Endothelial cell (in vitro differentiated cells): ENCODE measurements at places on chromosomes 3 and 15. TPM values are rescaled to one million over a fixed set of nuclear protein-coding genes. Genes with fewer than 3 reads are reported as not detected.

Gene LMAN1L
- total RNA-seq, result not detected

Gene IDH3A
- 19.9 TPM for total RNA-seq

Gene ZNF106
- 56.3 TPM for total RNA-seq

Gene INKA1
- total RNA-seq, result 57.6 TPM

Gene ADGRG7
- not detected for total RNA-seq

Gene SLC7A14
- total RNA-seq, result 2.5 TPM

Gene RPLP1
- 1,903 TPM for total RNA-seq

Gene CMTM8
- 16.2 TPM for total RNA-seq

Gene TGM4
- not detected for total RNA-seq

Gene GP9
- 1.5 TPM for total RNA-seq

GRCh38 chr3:136106101-136106500 is 90.0 kb downstream of the MSL2 start:
- H3K27me3 ChIP-seq, result peaks cover 2% of the 10 kb centered on the region
- H3K4me3 ChIP-seq, result peak overlapping the region; percentile 27
- H3K36me3 ChIP-seq, result peaks cover 5% of the 10 kb centered on the region
- no peak for DNase-seq

DNA sequence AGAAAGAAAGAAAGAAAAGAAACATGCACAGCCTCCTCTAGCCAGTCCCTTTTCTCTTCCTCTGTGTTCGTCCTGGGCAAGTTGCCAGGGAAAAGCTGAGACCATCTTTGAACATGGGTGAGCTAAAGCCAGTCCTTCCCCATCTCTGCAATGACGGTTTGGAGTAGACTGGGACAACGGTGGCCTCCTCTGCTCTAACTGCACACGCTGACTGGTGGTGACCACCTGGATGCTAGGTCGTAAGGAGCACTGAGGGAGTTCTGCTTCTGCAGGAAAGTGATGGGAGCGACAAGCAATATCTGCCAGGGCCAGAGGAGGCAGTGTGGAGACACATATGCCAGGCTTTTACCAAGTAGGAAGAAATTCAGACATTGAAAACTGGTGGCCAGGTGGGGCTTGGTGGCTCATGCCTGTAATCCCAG is 111.7 kb downstream of the NUP210 start:
- H3K4me1 ChIP-seq, result peaks cover 6% of the 10 kb centered on the region
- H3K27me3 ChIP-seq, result peaks cover 5% of the 10 kb centered on the region
- H3K27ac ChIP-seq, result peak overlapping the region; percentile 17
- H3K36me3 ChIP-seq, result no peaks in the 10 kb centered on the region
- H3K4me3 ChIP-seq, result peak overlapping the region; percentile 24

DNA sequence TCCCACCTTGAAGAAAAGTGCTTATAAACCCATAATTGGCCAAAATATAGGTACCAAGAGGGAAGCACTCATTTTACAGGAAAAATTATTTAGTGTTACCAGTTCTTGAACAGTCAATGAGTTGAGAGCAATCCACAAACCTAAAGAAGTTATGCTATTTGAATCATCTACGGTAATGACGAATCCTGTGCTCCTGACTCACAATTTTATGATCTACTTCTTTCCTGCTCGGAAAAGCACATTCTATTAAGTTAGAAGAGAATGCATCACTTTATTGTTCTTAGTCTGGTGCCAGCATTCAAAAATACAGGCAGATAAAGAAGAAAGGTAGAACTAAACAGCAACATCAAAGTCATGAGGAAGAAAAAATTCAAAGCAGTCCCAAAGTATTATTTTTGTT is 33.2 kb downstream of the CHRM5 start:
- H3K27ac ChIP-seq, result no peak overlapping the region
- no peak for DNase-seq
- H3K4me3 ChIP-seq, result no peak overlapping the region
- H3K4me1 ChIP-seq, result no peaks in the 10 kb centered on the region
- H3K36me3 ChIP-seq, result no peaks in the 10 kb centered on the region
- H3K27me3 ChIP-seq, result no peaks in the 10 kb centered on the region

- H3K27ac ChIP-seq, result no peak overlapping the region
- no peak for DNase-seq
- no peak overlapping the region for H3K4me3 ChIP-seq
- H3K4me1 ChIP-seq, result peaks cover 3% of the 10 kb centered on the region
These were observed 22.5 kb downstream of the GASK1A start for GRCh38 chr3:43001556-43002121.

DNA sequence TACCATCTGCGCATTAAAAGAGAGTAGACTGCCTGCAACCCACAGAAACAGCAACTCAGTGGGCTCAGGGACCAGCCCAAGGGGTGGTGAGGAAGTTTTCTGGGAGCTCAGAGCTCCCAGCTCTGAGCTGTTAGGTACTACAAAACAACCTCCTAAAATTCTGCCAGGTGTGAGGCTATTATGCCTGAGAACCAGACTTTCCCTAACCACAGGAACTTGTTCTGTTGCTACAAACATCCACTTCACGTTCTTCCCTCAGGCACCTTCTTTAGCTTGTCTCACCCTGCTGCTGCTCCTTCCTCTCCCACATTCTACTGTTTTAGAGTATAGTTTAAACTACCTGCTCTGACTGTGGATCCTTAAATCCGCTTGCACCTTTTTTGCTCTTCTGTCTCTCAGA is 399.4 kb downstream of the ROBO1 start:
- peaks cover 1% of the 10 kb centered on the region for H3K27me3 ChIP-seq
- peaks cover 3% of the 10 kb centered on the region for H3K4me1 ChIP-seq
- no peak for DNase-seq
- H3K36me3 ChIP-seq, result no peaks in the 10 kb centered on the region

- peaks cover 12% of the 10 kb centered on the region for H3K4me1 ChIP-seq
- peaks cover 4% of the 10 kb centered on the region for H3K27me3 ChIP-seq
- no peak overlapping the region for H3K27ac ChIP-seq
- H3K36me3 ChIP-seq, result no peaks in the 10 kb centered on the region
These were observed 964 bp downstream of the SLC25A20 start for GRCh38 chr3:48897460-48898376.

DNA sequence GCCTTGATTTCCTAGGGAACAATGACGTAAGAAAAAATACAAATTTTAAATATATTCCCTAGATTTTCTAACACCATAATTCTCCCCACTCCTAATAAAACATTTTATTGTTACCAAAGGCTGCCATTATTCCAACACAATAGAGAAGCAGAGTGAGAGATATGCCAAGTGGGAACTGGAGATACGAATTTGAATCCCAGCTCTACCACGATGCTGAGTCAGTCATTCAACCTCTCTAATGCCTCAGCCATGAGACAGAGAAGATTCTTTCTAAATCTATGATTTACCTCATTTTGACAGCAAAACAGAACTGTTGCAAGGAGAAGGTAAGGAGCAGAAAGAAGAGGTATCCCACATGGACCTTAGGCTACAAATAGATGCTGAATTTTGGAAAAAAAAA is 112.5 kb downstream of the IGF2BP2 start:
- no peak for DNase-seq
- peak overlapping the region; percentile 72 for H3K27ac ChIP-seq
- H3K4me1 ChIP-seq, result peaks cover 75% of the 10 kb centered on the region
- H3K4me3 ChIP-seq, result no peak overlapping the region

- peak overlapping the region; percentile 90 for H3K4me3 ChIP-seq
- H3K27ac ChIP-seq, result peak overlapping the region; percentile 12
- peaks cover 2% of the 10 kb centered on the region for H3K27me3 ChIP-seq
- H3K36me3 ChIP-seq, result peaks cover 7% of the 10 kb centered on the region
- H3K4me1 ChIP-seq, result peaks cover 21% of the 10 kb centered on the region
These were observed 1.1 kb downstream of the MTFMT start for GRCh38 chr15:65028338-65028737.

DNA sequence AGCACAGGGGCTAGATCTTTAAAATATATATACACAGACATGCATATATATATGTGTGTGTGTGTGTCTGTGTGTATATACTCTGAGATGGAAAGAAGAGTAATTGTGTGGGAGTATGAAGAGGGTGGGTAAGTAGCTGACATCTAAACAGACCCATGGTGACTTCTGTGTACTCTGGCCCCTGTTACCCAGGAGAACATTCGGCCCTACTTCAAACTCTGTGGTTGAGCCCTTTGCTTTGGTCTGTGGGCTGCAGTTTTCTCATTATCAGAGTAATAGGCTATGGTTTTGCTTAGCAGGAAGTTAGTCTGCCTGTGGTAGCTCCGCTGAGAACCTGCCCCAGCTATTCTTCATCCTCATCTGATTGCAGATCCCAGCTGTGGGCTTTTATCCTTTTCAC is 141.4 kb downstream of the RBPMS2 start:
- peak overlapping the region; percentile 96 for H3K27ac ChIP-seq
- H3K4me1 ChIP-seq, result peaks cover 39% of the 10 kb centered on the region
- peak overlapping the region; percentile 76 for H3K4me3 ChIP-seq
- H3K27me3 ChIP-seq, result peaks cover 3% of the 10 kb centered on the region

DNA sequence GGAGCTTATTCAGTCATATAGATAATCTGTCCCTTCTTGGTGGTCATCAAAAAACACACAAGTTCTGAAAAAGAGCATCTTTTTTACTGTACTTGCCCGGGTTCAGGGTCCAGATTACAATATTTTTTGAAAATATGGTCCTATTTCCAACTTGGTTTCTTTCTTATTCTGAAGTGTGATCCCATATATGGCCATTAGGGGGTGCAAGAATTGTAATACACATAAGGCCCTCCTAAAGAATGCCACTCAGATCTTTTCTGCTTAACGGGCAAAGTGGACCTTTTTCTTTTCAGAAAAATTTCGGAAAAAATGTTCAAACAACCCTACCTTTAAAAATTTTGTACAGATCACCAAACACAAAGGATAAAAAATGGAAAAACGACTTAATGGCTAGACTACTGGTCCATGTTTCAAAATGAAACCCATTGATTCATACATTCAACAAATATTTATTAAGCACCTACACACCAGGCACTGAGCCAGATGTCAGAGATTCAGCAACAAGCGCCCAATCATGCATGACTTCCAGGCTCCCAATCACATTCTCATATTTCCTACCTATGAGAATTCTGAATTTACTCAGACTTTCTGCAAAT is 102.0 kb upstream of the MYRIP start:
- DNase-seq, result peak; percentile 26
- no peaks in the 10 kb centered on the region for H3K27me3 ChIP-seq
- no peak overlapping the region for H3K4me3 ChIP-seq
- no peaks in the 10 kb centered on the region for H3K4me1 ChIP-seq
- H3K27ac ChIP-seq, result no peak overlapping the region

DNA sequence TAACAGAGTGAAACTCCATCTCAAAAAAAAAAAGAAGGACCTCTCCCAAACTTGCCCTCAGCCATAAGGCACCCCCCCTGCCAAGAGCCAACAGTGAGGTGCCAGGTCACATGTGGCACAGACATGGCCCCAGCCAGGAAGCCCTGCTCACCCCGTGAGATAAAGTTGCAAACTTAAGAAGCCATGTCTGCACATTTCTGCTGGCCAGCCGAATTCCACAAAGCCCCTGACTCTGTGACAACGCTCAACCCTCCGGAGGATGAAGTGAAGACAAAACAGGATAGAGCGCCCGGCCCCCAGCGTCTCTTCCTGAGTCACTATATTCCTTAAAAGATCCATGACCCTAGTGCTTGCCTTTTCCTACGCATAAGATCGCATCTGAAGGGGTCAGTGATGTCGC is 188.1 kb downstream of the XXYLT1 start:
- peak overlapping the region; percentile 64 for H3K4me3 ChIP-seq
- H3K27me3 ChIP-seq, result peaks cover 27% of the 10 kb centered on the region
- H3K4me1 ChIP-seq, result peaks cover 50% of the 10 kb centered on the region
- peak overlapping the region; percentile 78 for H3K27ac ChIP-seq
- DNase-seq, result no peak

DNA sequence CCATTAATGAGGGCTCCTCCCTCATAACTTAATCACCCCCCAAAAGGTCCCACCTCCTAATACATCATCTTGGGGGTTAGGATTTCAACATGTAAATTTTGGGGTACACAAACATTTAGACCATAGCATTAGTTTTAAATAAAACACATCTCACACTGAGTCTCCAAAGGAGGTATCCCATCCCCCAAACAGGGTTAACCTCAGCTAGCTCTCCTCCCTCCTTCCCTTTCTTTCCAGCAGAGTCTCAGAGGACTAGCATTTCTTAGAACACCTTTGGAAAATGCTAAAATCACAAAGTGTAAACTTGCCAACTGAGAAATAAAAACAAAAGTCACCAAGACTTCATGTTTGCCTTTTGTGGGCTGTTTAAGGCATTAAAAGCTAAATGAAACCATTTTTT is 51.2 kb upstream of the FOXB1 start:
- H3K4me3 ChIP-seq, result no peak overlapping the region
- no peak overlapping the region for H3K27ac ChIP-seq
- H3K27me3 ChIP-seq, result no peaks in the 10 kb centered on the region
- H3K4me1 ChIP-seq, result peaks cover 8% of the 10 kb centered on the region
- no peak for DNase-seq
- no peaks in the 10 kb centered on the region for H3K36me3 ChIP-seq

- H3K36me3 ChIP-seq, result no peaks in the 10 kb centered on the region
- H3K4me3 ChIP-seq, result no peak overlapping the region
- peaks cover 4% of the 10 kb centered on the region for H3K4me1 ChIP-seq
- H3K27ac ChIP-seq, result no peak overlapping the region
- no peak for DNase-seq
- peaks cover 3% of the 10 kb centered on the region for H3K27me3 ChIP-seq
These were observed 617.0 kb upstream of the CBLB start for GRCh38 chr3:106485802-106486201.

GRCh38 chr3:28467414-28467813 is 118.8 kb upstream of the AZI2 start:
- no peaks in the 10 kb centered on the region for H3K36me3 ChIP-seq
- no peak for DNase-seq
- no peak overlapping the region for H3K4me3 ChIP-seq
- no peaks in the 10 kb centered on the region for H3K27me3 ChIP-seq

GRCh38 chr15:66294157-66294931 is 976 bp downstream of the DIS3L start:
- no peaks in the 10 kb centered on the region for H3K27me3 ChIP-seq
- no peaks in the 10 kb centered on the region for H3K36me3 ChIP-seq
- H3K4me1 ChIP-seq, result peaks cover 8% of the 10 kb centered on the region
- H3K27ac ChIP-seq, result no peak overlapping the region
- peak overlapping the region; percentile 90 for H3K4me3 ChIP-seq
- no peak for DNase-seq

DNA sequence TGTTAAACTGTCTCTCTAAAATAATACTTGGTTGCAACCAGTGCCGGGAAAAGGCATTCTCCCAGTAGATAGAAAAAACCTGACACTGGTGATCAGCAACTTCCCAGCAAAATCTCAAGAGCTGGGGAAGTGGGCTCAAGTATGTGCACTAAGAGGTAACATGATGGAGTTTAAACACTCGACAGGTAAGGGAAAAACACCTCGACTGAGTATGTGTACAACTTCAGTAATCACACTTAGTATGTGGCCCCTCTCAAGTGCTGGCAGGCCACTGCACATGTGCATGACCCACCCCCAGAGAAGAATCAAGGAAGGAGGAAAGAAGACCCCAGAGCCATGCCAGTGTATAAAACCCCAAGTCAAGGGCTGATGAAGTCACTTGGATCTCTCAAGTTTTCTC is 27.4 kb downstream of the SPESP1 start:
- peaks cover 2% of the 10 kb centered on the region for H3K27me3 ChIP-seq
- no peaks in the 10 kb centered on the region for H3K36me3 ChIP-seq
- H3K4me1 ChIP-seq, result no peaks in the 10 kb centered on the region
- no peak for DNase-seq

- no peak overlapping the region for H3K27ac ChIP-seq
- H3K4me1 ChIP-seq, result peaks cover 22% of the 10 kb centered on the region
- H3K4me3 ChIP-seq, result no peak overlapping the region
- no peaks in the 10 kb centered on the region for H3K36me3 ChIP-seq
- DNase-seq, result no peak
These were observed 35.8 kb downstream of the PEAK1 start for GRCh38 chr15:77384086-77384485.
